ENCODE measurements at places on chromosomes 16 and 17.

- DNase-seq = no peak
These were observed 10.3 kb downstream of the NUPR1 start for GRCh38 chr16:28528463-28528867.

GRCh38 chr17:56744721-56745120 is 89.0 kb downstream of the C17orf67 start:
- no peak for DNase-seq

DNA sequence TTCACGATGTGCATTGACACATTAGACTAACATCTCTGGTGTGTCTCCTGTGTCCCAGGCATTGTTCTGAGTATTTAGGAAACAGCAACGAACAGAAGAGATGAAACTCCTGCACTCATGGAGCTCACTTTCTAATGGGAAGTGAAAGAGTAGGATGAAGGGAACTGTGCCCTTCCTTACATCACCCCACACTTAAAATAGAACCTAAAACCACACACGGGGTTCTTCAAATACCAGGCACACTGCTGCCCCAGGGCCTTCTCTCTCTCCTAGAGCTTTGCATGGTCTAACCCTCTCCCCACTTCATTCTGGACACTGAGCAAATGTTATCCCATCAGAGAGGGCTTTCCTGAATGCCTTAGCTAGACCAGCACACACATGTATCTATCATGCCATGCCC is 33.7 kb downstream of the TRIM25 start:
- DNase-seq = no peak

DNA sequence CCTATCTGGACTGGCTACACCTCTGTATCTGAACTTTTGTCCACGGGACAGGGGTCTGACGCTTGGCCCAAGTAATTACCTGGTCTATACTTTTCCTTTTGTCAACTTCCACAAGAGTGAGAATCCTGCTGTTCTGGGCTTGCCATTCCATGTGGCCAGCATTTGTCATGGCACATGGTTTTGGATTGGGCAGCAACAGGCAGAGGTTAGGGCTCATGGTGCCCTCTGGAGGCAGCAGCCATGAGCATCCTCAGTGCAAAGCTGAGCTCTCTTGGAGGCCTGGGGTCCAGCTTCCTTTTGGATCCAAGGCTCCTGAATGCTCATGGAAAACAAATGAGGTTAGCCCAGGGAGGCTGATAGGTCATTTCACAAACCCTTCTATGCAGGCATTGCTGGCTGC is 7.5 kb upstream of the EDC4 start:
- peak; percentile 36 for DNase-seq

DNA sequence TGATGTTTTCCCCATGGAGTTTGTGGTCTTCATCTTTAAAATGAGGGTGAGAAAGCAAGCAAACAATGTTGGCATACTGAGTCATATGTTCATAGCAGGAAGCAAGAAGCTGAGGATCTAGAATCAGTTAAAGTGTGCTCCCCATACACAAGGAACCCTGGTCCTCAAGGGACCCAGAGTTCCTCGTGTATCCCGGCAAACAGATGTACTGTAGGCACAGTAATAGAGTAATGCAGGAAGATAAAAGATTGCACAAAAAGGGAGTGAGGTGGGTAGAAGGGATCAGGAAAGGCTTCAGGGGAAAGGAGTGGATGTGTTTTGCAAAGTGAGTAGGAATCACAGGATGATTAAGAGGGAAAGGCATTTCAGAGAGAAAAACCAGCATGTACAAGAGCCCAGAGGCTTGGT is 412.3 kb upstream of the CDH11 start:
- no peak for DNase-seq

DNA sequence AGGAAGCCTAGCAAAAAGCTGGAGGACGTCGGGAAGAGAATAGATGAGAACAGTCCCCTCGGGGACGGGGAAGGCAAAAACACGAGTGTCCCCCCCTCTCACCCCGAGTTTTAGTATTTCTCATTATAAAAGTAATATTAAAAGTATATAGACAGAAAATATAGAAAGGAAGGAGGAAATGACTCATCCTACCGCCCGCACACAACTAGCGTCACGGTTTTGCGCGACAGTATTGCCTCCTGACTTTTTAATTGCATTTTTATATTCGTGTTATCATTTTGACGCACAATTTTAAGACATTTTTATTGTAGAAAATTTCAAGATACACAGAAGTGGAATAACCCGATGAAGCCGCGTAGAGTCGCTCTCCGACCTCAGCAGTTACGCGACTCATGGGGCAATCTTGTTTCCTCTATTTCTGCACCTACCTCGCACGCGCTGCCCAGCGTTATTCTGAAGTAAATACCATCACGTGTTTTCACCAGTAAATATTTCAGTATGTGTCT is 652 bp upstream of the SLC25A19 start:
- DNase-seq = peak; percentile 82

DNA sequence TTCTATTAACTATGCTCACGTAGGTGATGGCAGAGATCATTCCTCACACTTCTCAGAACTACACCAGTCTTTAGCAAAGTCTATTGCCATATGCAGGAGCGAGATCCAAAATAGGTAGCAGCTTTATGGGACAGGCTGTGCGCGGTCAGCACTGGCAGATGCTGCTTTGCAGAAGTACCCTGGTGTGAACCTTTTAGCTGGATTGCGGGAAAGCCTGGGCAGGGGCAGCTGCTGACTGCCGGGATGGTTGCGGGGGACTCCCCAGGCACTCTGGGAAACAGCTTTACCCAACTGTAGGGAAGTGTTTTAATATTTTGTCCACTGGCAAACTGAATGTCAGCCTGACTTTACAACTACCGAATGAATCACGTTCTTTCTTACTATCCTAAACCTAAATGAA is 251.3 kb downstream of the HS3ST3A1 start:
- DNase-seq = no peak

- DNase-seq = no peak
These were observed 1597.3 kb downstream of the CDH8 start for GRCh38 chr16:60438894-60439293.

GRCh38 chr17:34913001-34913400 is 48.3 kb downstream of the CCT6B start:
- DNase-seq = no peak

DNA sequence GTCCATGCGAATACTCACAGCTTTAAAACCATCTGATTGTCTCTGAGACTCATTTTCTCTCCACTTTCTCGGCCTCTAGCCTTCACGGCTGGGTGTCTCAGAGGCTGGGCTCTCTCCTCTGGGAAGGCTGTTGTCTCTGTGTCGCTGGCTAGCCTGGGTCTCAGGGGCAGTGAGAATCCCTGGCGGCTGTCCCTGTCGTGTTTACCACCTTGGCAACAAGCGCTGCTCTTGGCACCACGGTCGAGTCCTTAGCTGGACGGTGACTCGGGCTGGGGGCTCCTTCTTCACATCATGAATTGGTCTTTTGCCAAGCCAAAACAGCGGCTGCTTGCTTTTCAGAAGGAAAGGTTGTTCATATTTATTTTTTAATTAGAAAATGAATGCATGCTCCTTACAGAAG is 81.1 kb downstream of the MSI2 start:
- DNase-seq = no peak

DNA sequence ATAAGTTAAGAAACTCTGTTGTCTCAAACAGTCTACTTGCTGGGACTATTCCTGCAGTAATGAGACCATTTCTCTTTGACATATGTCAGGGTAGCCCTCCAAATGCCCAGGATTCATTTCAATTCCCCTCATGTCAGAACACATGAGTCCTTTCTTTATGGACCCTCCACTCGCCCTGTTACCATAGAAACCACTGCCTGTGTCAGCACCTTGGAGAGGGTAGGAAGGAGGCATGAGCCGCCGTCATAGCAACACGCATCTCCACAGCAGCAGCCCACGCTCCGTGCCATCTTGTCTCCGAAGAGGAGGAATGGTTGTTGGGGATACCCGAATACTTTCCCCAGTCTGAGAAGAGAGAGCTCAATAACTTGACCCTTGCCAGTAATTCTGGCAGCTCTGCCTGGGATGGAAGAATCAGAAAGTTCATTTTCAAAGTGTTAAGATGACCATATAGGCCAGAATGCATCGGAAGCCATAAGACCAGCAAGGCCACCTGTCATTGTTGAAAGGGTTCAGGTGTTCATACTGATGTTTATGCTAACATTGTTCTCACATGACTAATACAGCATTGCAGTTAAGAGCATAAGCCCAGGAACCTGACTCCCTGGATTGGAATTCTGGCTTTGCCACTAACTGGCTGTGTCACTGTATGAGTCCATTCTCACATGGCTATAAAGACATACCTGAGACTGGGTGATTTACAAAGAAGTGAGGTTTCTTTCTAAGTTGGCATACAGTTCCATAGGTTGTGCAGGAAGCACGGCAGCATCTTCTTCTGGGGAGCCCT is 141.3 kb downstream of the ABCC12 start:
- DNase-seq = no peak

All from adipocyte (in vitro differentiated cells).